ENCODE measurements at places on chromosomes 12 and 14.

GRCh38 chr12:19088606-19089005, 40.9 kb upstream of the PLEKHA5 start:
- no peak for DNase-seq

DNA sequence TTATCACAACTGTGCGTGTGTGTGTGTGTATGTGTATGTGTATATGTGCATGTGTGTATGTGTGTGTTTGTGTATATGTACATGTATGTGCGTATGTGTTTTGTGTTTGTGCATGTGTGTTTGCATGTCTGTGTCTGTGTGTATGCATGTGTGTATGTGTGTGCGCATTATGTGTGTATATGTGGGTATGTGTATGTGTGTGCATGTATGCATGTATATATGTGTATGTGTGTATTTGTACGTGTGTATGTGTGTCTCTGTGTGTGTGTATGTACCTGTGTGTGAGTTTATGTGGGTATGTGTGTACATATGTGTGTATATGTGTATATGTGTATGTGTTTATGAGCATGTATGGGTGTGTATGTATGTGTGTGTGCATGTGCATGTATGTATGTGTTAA, 37.6 kb upstream of the PIWIL1 start:
- DNase-seq = no peak

GRCh38 chr14:101889898-101890297, 74.5 kb upstream of the DYNC1H1 start:
- no peak for DNase-seq

- no peak for DNase-seq
Observed at GRCh38 chr12:1122786-1123185, 131.8 kb downstream of the ERC1 start.

DNA sequence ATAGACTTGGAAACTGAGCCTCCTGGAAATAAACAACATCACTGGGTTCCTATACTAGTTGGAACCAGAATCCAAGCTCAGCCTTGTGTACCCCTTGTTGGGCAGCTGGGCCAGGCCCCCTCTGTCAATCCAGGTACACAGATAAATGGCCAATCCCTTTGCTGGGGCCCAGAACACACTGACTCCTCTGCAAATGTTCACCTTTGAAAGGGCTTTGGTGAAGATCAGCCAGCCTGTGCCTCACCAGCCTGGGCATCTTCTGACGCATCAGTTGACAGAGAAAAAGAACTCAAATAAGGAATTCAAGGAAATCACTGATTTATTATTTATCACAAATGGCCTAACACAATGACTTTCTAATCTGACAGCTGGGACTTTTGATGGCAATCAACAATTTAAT, 1090.2 kb downstream of the BCL11B start:
- no peak for DNase-seq

- DNase-seq = no peak
Observed at GRCh38 chr12:121522971-121523370, 57.9 kb downstream of the KDM2B start.

DNA sequence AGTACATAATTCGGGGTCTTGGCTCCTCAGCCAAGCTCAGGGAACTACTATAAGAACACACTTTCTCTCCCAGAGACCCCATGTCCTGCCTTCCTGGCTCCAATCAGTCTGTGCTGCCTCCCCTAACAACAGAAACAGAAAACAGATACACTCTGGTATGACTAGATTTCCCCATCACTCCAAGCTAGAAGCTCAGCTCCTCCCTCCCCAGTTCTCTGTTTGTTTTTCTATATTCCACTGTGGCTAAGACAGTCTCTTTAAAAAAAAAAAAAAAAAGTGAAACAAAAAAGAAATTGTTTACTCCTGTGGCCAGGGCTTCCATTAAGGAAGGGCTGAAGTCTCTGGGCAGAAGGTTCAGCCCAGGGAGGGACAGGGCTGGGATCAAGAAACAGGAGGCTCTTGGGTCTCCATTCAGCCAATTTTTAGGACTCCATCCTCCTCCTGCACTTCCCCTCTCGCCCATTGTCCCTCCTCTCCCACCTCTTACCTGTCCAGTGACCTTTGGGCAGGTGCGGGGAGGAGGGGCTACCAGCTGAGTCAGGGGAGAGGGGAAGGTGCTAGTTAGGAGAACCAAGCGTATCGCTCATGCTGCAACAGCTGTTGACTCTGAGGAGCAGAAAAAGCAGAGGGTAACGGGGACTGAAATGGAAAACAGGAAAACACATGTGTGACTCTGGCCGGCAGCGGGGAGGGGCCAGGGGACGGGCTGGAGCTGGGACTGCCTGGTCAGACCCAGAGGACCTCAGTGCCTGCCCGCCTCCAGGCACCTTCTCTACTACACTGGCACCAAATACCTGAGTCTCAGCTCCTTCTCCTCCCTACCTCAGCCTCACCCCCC, 4.1 kb upstream of the SLC7A7 start:
- DNase-seq = no peak

DNA sequence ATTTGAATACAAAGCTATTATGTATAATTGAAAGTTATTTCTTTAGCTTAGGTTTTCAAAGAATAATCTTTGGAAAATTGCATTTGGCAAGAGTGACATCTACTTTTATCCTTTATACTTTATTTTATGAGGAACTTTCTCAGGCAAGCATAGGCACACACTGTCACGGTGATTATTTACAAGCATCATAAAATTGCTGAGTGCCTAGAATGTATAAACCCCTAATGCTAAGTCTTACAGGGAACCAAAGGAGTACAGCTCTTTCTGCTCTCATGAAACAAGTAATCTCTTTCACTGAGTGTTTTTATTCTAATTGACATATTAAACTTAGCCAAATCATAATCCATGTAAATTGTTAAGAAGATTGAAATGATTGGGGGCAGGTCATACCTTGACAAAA, 154.9 kb downstream of the FSCB start:
- no peak for DNase-seq

GRCh38 chr12:116373572-116374206, 96.2 kb upstream of the MED13L start:
- no peak for DNase-seq

GRCh38 chr12:90965204-90965603, 10.2 kb upstream of the CCER1 start:
- no peak for DNase-seq

- DNase-seq = no peak
Observed at GRCh38 chr12:57234571-57235016, 5.1 kb downstream of the SHMT2 start.

GRCh38 chr12:62192903-62193250, 67.3 kb upstream of the USP15 start:
- no peak for DNase-seq

Measured in caudate nucleus (tissue), 63 donors.